ENCODE measurements at places on chromosomes 1 and 21. TPM values are rescaled to one million over a fixed set of nuclear protein-coding genes. Genes with fewer than 3 reads are reported as not detected.

GRCh38 chr21:21897275-21897883, 899.2 kb downstream of the NCAM2 start:
- DNase-seq, result no peak

- DNase-seq, result no peak
Measured at GRCh38 chr21:26332867-26333266, 162.3 kb upstream of the APP start.

DNA sequence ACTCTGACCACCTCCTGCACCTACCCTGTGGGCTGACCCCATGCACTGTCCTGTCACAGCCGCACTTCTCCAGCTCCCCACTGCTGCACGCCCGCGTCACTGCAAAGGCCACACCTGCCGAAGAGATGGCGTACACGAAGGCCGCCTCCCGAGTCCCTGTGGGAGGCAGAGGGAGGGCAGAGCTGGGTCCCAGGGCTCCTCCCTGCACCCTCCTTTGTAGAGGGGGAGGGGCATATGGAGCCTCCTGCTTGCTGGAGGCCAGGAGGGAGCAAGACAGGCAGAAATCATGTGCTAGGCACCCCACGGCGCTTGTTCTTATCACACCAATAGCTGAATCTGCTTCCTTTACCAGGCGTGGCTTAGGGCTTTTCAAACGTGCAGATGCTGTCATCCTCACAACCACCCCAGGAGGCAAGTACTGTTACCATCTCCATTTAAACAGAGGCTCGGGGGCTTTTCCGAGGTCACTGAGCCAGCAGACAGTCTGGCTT, 21.4 kb downstream of the WNT4 start:
- DNase-seq, result no peak

GRCh38 chr1:186865253-186865652, 36.5 kb downstream of the PLA2G4A start:
- DNase-seq, result no peak

GRCh38 chr1:198867182-198867581, 228.3 kb downstream of the PTPRC start:
- DNase-seq, result no peak

DNA sequence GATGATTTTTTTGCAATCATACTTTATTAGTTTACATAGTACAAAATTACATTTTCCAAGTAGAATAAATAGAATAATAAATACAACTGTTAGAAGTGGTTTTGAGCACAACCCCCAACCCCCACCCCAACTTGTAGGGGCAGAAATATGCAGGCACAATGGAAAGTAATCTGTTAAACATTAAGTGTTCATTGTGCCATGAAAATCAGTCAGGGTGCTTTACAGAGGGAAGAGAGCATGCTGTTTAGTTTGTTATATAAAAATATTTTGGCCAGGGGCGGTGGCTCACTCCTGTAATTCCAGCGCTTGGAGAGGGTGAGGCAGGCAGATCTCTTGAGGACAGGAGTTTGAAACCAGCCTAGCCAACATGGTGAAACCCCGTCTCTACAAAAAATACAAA, 2.6 kb downstream of the OR10T2 start:
- no peak for DNase-seq

GRCh38 chr1:230145505-230145899, 78.5 kb downstream of the GALNT2 start:
- no peak for DNase-seq

The HCRTR1 gene
- not detected for total RNA-seq

The AMIGO1 gene
- 7.8 TPM for total RNA-seq

The FAM131C gene
- not detected for total RNA-seq

The PDE9A gene
- 4.7 TPM for total RNA-seq

The KRTAP21-1 gene
- total RNA-seq, result not detected
